Suppressor macrophage treated with lipopolysaccharide for 1 hour (primary cell): ENCODE measurements at places on chromosomes 2 and 18.

DNA sequence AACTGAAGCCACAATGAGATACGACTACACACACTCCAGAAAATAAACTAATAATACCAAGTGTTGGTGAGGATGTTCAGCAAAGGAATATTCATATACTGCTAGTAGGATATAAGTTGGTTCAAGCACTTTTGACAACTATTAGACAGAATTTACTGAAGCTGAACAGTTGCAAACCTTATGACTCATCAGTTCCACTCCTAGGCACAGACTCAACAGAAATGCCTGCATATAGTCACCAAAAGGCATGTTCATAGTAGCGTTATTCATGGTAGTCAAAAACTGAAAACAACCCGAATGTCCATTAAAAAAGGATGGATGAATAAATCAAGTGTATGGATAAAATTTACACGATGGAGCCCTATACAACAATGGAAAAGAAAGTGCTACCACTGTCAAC lies 232.0 kb downstream of the ANAPC1 start:
- peak; percentile 54 for DNase-seq

DNA sequence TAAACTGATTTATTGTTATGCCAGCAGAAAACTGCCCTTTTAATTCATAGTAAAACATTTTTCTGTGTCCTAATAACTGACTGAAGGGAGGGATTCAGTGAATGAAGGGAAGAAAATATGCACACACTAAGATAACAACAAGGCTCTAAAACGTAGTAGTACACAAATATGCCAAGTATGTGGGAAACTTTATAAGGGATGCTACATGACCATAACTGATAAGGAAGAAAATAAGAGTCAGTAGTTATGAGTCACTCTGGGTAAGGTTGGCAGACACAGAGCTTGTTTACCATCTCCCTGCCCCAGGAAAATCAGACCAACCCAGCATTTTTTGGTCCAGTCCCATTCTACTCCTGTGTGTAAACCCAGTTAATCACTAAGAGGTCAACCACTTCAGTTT lies 124.2 kb downstream of the RPRM start:
- no peak for DNase-seq

DNA sequence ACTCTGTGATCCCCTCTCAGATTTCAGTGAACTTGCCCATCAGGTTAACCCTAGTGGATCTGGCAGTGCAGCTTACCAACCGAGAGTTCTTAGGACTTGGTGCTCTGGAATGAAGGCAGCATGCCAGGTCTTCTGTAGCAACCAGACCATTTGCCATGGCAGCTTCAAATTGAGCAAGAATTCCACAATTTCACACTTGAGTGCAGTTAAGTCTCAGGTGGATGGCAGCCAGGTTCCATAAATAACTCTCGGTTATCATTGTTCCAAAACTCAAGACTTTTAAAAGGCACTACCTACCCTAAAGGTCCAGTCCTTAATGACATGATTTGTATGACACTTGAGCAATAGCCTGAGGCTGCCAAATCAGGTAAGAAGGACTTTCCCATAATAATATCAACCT lies 48.1 kb downstream of the GALNT3 start:
- no peak for DNase-seq

DNA sequence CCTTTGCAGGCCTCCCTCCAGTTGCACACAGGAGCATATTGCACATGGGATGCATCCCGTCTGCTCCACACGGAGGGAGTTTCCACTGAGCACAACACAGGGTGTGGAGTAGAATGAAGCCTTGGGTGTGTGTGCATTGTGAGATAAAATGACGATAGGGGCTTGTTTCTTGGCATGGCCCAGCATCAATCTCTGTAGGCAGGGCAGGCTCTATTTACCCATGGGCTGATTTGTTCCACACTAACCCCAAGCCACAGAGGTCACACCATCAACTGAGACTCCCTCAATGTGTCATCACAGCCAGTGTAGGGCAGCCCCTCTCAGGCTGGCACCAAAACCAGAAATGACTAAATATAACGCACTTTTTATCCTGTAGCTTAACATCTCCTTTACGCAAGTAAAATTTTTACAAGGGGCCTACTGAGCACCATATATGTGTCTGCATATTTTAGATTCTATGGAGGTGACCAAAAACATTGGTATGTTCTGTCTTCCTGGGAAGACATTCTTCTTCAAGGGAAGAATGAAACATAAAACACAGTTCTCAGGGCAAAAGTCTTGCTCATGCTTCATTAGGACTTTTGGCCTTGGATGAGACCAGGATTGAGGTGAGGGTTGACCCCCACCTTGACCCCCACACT lies 2.7 kb upstream of the GKN1 start:
- no peak for DNase-seq

DNA sequence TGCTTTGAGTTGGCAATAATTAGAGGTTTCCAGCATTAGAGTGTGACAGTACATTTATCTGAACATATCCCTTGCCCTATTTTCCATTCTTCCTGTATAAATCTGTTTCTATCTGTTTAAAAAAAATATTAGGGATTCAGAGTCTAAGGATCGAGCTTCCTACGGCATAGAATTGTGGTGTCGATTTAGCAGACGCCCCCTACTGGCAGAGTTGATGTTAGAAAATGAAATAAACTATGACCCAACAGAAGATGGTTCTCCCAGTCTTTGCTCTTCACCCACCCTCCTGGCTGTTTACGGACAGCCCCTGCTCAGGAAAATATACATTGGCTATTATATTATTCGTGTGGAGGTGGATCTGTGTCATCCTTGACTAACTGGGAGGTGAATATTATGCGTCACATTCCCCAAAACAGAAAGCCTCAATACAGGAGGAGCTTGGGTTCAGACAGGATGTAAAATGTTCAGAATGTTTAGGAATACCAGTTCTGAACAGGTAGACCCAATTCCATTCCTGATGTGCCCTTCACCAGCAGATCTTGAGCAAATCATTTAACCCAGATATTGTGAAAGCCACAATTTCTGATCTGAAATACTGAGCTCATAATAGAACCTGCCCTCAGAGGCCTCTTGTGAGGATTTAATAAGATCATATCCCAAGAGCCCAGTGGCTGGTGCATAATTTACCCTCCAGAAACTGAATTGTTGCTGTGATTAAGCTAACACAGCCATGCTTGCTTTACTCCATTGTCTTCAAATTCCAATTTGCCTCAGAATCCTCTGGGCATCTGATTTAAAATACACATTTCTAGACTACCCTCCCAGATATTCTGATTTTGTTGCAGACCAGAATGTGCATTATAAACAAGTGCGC lies 10.8 kb upstream of the ERMN start:
- peak; percentile 81 for DNase-seq

DNA sequence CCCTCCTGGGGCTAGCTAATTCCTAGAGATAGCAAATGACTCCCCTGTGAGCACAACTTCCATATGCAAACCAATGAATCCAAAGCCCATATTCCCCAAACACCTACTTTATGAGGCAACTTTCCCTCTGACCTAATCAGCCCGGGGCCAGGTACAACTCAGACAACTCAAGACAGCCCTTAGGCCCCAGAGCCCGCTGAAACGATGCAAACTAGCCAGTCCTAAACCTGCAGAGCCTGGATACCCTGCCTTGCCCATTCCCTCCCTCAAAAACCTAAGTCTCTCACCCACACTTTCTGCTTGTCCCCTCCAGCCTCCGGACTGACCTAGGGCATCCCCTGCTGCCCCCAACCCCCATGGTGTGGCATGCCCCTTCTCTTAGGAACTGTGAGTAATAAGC lies 142.8 kb downstream of the ACTR3 start:
- no peak for DNase-seq

GRCh38 chr2:239075918-239076758 lies 228.3 kb downstream of the TWIST2 start:
- no peak for DNase-seq

GRCh38 chr2:151845481-151845880 lies 17.3 kb upstream of the ARL5A start:
- DNase-seq: no peak

DNA sequence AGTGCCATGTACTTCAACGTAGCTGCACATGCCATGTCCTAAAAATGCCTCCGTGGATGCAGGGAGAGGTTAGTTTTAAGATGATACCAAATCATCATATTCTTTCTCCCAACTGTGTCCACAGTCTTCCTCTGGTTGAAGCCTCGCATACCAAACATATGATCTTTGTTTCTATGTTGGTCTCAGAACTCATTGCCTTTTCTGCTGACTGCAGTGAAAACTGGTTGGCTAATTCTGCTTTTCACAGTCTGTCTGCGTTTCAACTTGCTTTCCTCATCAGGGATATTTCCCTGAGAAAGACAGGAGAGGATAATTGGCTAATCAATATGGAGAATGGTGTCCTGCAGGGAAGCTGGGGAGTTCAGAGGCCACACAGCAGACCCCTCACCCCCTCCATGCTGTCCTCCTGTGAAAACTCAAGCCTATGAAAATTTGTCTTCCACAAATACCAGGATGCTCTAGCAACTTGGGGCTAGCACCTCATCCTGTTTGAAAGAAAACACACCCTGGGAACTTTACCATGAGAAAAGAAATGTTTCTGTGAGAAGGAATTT lies 192.2 kb upstream of the PXDN start:
- DNase-seq: no peak

GRCh38 chr2:227629435-227629834 lies 12.1 kb downstream of the SCYGR4 start:
- no peak for DNase-seq

- no peak for DNase-seq
Measured at GRCh38 chr2:151716721-151717120, 17.6 kb downstream of the NEB start.

DNA sequence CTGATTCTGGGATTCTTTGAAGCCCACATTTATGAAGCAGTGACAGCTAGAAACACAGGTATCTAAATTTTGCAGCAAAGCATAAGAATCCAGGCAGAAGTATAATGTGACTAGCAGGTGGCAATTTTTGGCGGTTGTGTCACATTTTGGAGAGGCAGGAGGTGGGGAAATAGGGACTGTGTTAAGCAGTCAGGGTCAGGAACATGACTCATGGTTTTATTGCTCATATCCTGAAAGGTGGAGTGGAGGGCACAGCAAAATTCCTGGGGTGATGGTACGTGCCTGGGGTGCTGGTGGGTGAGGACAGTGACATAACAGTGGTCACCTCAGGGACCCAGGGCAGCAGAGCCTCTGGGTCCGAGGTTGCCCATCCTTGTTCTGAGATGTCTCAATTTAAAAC lies 63.5 kb upstream of the TTN start:
- DNase-seq: no peak

DNA sequence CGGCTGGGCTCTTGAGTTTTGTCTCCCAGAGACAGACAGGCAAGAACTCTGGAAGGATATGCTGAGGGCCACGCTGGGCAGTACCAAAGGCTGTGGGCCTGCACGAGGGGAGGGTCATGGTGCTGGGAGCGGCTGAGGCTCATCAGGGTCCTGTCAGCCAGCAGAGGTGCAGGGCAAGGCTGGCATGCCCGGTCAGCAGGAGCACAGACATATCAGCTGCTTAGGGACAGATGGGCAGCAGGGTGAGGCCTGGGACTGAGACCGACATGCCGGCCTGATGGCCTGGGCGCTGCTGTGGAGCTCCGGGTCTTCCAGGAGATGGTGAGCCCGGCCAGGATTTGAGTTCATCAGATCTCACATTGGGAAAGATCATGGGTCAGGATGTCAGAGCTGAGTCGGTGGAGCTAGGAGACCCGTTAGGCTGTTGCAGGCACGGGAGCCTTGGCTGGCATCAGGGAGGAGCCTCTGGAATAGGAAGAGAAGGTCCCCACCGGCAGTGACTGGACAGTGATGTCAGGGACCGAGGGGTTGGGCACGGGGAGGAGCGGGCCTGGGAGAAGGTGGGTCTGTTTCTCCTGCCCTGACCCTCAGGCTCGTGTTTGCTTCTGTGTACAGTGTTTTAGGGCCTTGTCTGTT lies 18.8 kb downstream of the CNDP2 start:
- DNase-seq: no peak

- DNase-seq: no peak
Measured at GRCh38 chr2:127610561-127610960, 35.4 kb upstream of the GPR17 start.

- no peak for DNase-seq
Measured at GRCh38 chr2:182360663-182361260, 66.1 kb downstream of the PDE1A start.

GRCh38 chr18:55232506-55232905 lies 273.2 kb upstream of the CCDC68 start:
- no peak for DNase-seq
